ENCODE measurements at places on chromosomes 7 and 10. TPM values are rescaled to one million over a fixed set of nuclear protein-coding genes. Genes with fewer than 3 reads are reported as not detected.

PLEKHS1 gene
- total RNA-seq: not detected

TRIM24 gene
- total RNA-seq: 66.1 TPM

INHBA gene
- total RNA-seq: 0.60 TPM

ZP3 gene
- total RNA-seq: 4.8 TPM

ANXA7 gene
- 169 TPM for total RNA-seq

CDK1 gene
- total RNA-seq: 5.4 TPM

OR6V1 gene
- not detected for total RNA-seq

ATP6V0A4 gene
- total RNA-seq: not detected

DNA sequence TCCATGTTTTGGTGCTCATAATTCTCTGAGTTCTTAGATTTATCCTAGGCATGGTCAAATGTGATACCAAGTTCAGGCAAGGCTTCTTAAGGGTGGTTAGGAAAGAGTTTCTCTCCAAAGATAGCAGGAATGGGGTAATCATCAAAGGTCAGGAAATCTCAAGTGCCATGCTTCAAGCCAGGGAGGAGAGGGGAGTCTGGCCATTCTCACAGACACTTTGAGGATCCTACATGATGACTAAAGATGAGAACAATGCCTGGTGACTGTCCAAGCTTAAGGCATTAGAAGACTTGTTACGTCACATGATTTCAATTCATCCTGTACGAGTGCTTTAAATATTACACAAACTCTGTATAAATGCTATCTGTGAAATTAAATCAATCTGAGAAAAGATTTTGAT, 59.4 kb downstream of the POM121L12 start:
- H3K4me1 ChIP-seq: no peaks in the 10 kb centered on the region
- H3K4me3 ChIP-seq: no peak overlapping the region
- DNase-seq: no peak

- H3K4me3 ChIP-seq: no peak overlapping the region
- H3K36me3 ChIP-seq: no peaks in the 10 kb centered on the region
- no peak for DNase-seq
- H3K27ac ChIP-seq: no peak overlapping the region
- H3K4me1 ChIP-seq: no peaks in the 10 kb centered on the region
- peaks cover 16% of the 10 kb centered on the region for H3K27me3 ChIP-seq
Measured at GRCh38 chr7:131909151-131909768, 352.8 kb upstream of the PODXL start.

DNA sequence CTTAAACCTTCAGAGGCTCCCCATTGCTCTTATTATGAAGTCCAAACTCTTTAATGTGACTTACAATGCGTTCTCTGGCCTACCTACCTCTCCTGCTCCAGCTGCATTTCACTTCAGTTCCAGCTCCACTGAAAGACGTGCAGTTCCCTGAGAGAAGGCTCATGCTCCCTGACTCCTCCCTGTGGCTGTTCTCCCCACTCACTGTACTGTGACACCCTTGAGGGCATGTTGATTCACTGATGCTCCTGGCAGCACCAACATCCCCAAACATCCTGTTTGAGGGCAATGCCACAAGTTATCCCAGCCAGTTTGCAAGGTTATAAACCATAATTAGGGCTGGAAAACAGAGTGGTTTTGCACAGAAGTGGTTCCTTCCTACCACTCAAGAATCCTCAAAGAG, 111.2 kb downstream of the LSM5 start:
- no peaks in the 10 kb centered on the region for H3K27me3 ChIP-seq
- no peaks in the 10 kb centered on the region for H3K4me1 ChIP-seq
- H3K36me3 ChIP-seq: no peaks in the 10 kb centered on the region
- H3K4me3 ChIP-seq: no peak overlapping the region
- H3K27ac ChIP-seq: no peak overlapping the region

DNA sequence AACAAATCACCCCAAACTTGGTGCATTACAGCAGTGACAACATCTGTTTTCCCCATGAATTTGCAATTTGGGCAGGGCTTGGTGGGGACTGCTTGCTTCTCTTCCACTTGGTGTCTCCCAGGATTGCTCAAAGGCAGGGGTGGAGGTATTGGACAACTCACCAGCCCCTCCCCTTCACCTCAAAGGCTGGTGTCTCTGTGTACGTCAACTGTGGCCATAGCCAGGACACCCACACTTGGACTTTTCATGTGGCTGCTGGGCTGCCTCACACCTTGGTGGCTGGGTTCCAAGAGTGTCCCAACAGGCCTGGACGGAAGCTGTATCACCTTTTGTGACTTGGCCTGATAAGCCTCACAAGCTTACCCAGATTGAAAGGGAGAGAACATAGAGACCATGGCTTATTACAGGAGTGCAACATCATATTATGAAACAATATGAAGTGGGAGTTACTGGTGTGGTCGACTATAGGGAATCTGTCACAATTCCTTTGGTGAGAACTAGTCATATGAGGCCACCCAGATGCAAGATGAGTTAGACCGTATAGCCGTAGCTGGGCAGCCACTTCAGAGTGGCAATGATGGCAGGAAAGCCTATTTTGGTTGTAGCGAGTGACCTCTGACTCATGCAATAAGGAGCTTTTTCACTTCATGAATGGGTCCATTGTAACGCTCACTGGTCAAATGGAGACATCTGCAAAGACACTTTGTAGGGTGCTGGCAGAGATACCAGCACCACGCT, 187.6 kb upstream of the ITGB1 start:
- H3K4me3 ChIP-seq: no peak overlapping the region
- no peaks in the 10 kb centered on the region for H3K4me1 ChIP-seq
- H3K27me3 ChIP-seq: no peaks in the 10 kb centered on the region
- H3K36me3 ChIP-seq: no peaks in the 10 kb centered on the region
- DNase-seq: no peak

DNA sequence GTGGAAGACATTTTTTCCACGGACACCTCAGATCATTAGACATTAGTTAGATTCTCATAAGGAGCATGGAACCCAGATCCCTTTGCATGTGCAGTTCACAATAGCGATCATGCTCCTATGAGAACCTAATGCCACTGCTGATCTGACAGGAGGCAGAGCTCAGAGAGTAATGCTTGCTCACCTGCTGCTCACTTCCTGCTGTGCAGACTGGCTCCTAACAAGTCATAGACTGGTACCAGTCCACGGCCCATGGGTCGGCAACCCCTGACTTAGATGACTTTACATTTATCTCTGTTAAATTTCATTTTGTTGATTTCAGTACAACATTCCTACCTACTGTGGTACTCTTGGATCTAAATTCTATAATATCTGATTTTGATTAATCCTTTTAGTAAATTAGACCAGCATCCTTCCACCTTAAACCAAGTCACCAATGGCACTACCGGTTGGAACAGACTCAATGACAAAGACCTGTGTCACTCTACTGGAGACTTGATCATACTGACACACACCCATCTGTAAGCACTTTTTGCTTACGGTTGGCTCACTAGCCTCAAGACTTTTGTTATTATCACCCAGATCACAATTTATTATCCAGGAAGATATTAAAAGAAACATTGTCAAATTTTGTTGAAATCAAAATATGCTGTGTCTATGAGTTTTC, 8.0 kb upstream of the CCDC71L start:
- H3K4me3 ChIP-seq: no peak overlapping the region
- no peaks in the 10 kb centered on the region for H3K36me3 ChIP-seq
- no peak for DNase-seq
- no peaks in the 10 kb centered on the region for H3K4me1 ChIP-seq
- H3K27ac ChIP-seq: no peak overlapping the region
- H3K27me3 ChIP-seq: no peaks in the 10 kb centered on the region

DNA sequence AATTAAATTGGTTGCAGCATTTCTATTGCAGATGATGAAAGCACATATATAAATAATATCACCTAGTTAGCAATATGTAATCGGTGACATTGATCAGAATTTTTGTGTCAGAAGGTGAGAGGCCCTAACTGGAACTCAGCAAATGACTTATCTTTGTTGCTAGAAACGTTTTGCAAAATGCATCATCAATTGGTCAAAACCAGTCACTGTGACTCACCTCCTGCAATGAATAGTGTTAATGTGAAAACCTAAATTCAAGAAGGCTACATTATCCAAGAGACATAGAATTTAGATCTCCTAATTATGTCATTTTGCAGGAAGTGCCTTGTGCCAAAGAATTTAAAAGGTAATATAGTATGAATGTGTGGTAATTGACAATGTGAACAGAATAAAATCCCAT, 9.8 kb upstream of the PNLIPRP3 start:
- H3K27ac ChIP-seq: no peak overlapping the region
- DNase-seq: no peak
- peaks cover 6% of the 10 kb centered on the region for H3K4me1 ChIP-seq
- no peaks in the 10 kb centered on the region for H3K27me3 ChIP-seq

GRCh38 chr10:113115556-113115955, 165.5 kb downstream of the TCF7L2 start:
- no peaks in the 10 kb centered on the region for H3K4me1 ChIP-seq
- no peak for DNase-seq
- H3K36me3 ChIP-seq: no peaks in the 10 kb centered on the region
- no peak overlapping the region for H3K4me3 ChIP-seq
- H3K27ac ChIP-seq: no peak overlapping the region

- no peak for DNase-seq
- no peak overlapping the region for H3K4me3 ChIP-seq
- H3K27ac ChIP-seq: no peak overlapping the region
Measured at GRCh38 chr10:132877473-132877872, 64.9 kb downstream of the CFAP46 start.

- H3K36me3 ChIP-seq: no peaks in the 10 kb centered on the region
- no peaks in the 10 kb centered on the region for H3K27me3 ChIP-seq
Measured at GRCh38 chr7:30389791-30390190, 88.8 kb downstream of the NOD1 start.

GRCh38 chr7:22551768-22552513, 52.0 kb upstream of the STEAP1B start:
- no peak overlapping the region for H3K4me3 ChIP-seq
- no peaks in the 10 kb centered on the region for H3K4me1 ChIP-seq
- no peak for DNase-seq
- H3K27ac ChIP-seq: no peak overlapping the region
- H3K36me3 ChIP-seq: no peaks in the 10 kb centered on the region

- no peaks in the 10 kb centered on the region for H3K4me1 ChIP-seq
- no peaks in the 10 kb centered on the region for H3K36me3 ChIP-seq
- no peaks in the 10 kb centered on the region for H3K27me3 ChIP-seq
- H3K4me3 ChIP-seq: no peak overlapping the region
- H3K27ac ChIP-seq: no peak overlapping the region
Measured at GRCh38 chr7:108129018-108129965, 869 bp downstream of the LAMB4 start.

GRCh38 chr7:137564677-137565076, 221.1 kb upstream of the PTN start:
- H3K36me3 ChIP-seq: no peaks in the 10 kb centered on the region
- H3K27me3 ChIP-seq: no peaks in the 10 kb centered on the region
- no peak for DNase-seq
- no peak overlapping the region for H3K27ac ChIP-seq
- no peaks in the 10 kb centered on the region for H3K4me1 ChIP-seq

GRCh38 chr10:113665806-113666354, 2.0 kb upstream of the NRAP start:
- H3K4me3 ChIP-seq: no peak overlapping the region
- no peaks in the 10 kb centered on the region for H3K27me3 ChIP-seq
- no peaks in the 10 kb centered on the region for H3K36me3 ChIP-seq
- DNase-seq: no peak
- H3K27ac ChIP-seq: no peak overlapping the region
- no peaks in the 10 kb centered on the region for H3K4me1 ChIP-seq

DNA sequence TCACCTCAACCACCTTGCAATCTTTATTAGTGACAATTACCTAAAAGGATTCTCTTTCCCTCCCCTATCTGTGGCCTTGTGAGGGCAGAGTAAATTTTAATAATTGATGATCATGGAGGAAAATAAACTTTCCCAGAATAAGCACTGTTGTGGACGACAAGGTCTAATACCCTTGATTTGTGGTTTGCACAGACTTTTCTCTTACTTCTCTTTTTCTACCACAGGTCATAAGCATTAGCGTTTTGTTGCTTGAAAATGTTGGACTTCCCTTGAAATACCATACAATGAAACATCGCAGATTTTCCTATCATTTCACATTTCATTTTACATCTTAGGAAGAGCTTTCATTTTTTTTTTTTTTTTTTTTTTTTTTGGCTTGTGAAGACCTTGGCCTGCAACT, 188.1 kb upstream of the TMEM72 start:
- no peak for DNase-seq
- no peaks in the 10 kb centered on the region for H3K27me3 ChIP-seq
- no peaks in the 10 kb centered on the region for H3K36me3 ChIP-seq

DNA sequence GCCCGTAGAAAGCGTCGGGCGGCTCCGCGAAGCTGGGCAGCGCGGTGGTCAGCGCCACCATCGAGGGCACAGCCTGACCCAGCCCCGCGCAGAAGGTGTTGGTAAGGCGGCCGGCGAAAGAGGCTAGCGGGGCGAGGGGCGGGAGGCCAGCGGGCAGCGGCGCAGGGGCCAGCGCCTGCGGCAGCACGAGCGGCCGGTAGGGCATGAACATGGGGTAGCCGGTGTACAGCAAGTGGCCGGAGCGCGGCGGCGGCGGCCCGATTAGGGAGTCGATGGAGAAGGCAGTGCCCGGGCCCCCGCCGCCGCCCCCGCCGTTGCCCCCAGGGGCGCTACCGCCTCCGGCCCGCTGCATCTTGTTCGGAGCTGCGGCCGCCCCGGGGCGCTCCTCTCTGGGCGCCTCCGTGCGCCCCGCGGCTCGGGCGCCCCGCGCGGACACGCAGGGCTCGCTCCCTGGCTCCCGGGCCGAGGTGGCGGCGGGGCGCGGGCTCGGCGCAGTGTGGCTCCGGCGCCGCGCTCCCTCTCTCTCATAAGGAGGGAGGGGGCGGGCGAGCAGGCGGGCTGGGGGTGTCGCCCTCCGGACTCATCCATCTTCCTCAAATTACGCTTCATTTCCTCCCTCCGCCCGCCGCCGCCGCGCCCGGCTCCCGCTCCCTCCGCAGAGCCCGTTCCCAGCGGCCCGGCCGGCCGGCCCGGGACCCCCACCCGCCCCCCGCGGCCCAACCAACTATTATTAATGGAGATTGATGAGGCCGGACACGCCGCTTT, at the start of gene GBX1:
Gene GBX1 (minus strand): TSS at position 498 of the 765 bp plus-strand sequence. CDS start 146 bp downstream, at position 352.
- H3K36me3 ChIP-seq: no peaks in the 10 kb centered on the region
- DNase-seq: no peak
- peaks cover 46% of the 10 kb centered on the region for H3K27me3 ChIP-seq

DNA sequence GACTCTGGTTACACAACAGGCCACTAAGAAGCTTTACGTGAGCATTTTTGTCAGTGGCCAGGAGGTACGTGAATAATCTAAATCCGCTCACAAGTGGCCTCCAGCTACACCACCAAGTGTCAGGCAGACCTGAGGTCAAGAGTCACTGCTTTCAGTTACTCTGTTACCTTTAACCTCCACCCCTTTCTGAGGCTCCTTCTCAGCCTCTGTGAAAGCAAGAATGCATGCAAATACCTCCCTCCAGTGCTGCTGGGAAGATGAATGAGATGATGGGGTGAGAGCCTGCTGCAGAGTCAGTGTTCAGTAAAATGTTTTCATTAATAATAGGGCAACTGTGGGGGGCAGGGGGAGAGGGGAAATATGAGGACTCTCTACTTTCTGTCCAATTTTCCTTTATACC, 11.2 kb downstream of the DDC start:
- H3K4me3 ChIP-seq: no peak overlapping the region
- no peak overlapping the region for H3K27ac ChIP-seq
- H3K36me3 ChIP-seq: no peaks in the 10 kb centered on the region
- no peaks in the 10 kb centered on the region for H3K27me3 ChIP-seq
- H3K4me1 ChIP-seq: no peaks in the 10 kb centered on the region
- no peak for DNase-seq

- no peak overlapping the region for H3K27ac ChIP-seq
- peaks cover 10% of the 10 kb centered on the region for H3K4me1 ChIP-seq
- no peaks in the 10 kb centered on the region for H3K36me3 ChIP-seq
- peaks cover 36% of the 10 kb centered on the region for H3K27me3 ChIP-seq
Measured at GRCh38 chr10:99330347-99330924, 1.3 kb downstream of the CNNM1 start.

GRCh38 chr7:149310113-149310836, 48.3 kb downstream of the ZNF783 start:
- no peaks in the 10 kb centered on the region for H3K27me3 ChIP-seq
- H3K27ac ChIP-seq: no peak overlapping the region
- no peaks in the 10 kb centered on the region for H3K36me3 ChIP-seq
- no peak overlapping the region for H3K4me3 ChIP-seq
- H3K4me1 ChIP-seq: no peaks in the 10 kb centered on the region
